ELR (cell line): ENCODE measurements at places on chromosomes 6 and 20.

DNA sequence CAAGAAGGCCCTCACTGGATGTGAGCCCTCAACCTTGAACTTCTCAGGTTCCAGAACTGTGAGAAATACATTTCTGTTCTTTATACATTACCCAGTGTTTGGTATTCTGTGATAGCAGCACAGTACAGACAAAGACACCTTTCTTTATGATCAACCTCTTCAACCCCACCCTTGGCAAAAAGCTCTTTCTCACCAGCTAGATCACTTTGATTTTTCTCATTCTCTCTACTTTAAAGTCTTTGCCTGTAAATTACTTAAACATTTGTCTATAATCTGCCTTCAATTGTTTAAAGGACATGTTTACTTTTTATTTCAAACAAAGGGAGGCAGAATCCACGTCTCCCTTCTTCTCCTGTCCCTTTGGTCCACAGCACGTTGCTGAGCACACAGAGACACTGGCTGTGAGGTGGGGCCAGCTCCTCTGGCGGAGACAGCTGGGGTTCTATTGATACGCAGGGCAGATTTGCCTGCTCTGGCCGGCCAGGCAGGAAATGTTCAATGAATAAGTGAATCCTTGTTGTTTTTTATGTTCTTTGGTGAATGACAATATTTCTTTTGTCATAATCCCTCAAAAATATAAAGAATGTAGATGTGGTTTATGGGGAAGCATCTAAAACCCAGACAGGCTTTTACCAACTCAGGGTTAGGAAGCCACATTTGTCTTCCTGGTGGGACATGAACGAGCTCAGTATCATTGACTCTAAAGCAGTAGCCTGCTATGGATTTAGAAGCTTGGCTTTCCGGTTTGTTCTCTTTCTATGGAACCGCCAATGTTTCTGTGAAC, 52.9 kb downstream of the NEDD9 start:
- no peak for DNase-seq

DNA sequence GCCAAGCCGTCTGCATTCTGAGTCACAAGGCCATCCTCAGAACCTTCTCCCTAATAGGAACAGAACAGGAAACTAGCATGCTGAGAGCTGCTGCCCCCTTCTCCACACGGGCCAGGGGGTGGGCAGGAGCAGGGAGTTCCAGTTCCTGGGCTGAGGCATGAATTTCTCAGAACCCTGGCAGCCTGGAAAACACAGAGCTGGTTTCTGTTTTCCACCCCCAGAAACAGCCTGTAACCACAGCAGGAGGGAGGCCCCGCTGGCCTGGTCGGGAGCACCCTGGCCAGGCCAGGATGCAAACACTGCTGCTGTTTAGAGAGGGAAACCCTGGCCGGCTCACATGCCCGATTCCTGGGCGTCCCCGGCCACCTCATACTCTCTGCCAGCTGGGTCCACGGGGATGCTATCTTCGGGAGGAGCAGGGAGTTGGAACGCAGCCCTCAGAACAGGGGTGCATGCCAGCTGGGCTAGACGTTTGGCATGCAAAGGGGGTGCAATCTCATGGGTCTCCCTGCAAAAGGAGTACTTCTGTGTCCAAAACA, 130.1 kb downstream of the NFATC2 start:
- DNase-seq: peak; percentile 41

DNA sequence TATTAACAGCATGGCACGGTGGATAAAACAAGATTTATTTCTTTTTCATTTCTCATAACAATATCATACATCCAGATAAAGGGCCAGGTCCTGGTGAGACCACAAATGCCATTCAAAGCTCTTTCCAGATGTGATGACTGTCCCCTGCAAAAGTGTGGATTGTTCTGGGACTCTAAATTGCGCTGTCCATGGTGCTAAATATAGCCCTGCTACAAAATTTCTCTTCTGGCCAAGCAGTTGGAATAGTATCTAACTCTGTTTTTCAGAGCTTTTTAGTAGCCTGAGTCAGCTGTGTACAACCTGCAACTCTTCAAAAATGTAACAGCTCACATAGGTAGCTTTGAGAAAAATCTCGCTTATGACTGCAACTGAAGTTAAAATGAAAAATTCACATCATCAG, 115.8 kb downstream of the MANEA start:
- no peak for DNase-seq

DNA sequence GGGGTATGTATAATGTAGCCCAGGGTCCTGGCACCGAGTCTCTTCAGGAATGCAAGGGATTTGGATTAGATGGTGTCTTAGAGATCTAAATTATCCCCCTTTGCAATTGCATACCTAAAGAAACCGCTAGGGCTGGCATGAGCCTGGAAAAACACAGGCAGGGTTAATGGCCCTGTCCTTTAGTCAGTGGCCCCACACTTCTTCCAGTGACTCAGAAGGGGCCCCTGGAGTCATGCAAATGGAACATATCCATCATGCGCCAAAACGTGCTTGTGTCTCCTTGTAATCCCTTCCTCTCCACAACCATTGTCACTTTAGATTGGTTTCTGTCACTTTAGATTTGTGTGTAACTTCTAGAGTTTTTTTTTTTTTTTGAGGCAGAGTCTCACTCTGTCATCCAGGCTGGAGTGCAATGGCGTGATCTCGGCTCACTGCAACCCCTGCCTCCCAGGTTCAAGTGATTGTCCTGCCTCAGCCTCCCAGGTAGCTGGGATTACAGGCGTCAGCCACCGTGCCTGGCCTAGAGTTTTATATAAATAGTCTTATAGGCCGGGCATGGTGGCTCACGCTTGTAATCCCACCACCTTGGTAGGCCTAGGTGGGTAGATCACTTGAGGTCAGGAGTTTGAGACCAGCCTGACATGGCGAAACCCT, 8.7 kb upstream of the MYBL2 start:
- peak; percentile 62 for DNase-seq

DNA sequence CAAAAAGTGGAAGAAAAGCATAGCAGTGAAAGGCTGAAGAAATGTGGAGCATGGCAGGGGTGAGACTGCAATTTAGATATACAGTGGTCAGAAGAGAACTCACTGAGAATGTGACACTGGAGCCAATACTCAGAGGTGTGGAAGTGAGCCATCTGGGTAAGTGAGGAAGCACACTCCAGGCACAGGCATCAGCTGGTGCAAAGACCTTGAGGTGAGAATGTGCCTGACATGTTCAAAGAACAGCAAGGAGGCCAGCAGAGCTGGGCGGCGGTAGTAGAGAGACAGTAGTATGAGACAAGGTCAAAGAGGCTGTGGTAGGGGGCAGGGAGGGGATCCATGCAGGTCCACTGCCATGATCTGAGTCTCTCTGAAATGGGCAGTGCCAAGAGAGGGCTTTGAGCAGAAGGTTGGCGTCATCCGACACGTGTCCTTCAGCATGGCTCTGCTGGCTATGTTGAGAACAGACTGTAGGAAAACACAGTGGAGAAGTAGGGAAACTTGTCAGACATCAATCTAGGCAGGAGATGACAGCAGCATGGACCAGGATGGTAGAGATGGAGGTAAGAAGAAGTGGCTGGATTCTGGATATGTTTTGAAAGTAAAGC, 84.4 kb downstream of the PLCG1 start:
- no peak for DNase-seq

- DNase-seq: peak; percentile 84
These were observed 94.0 kb upstream of the HIVEP1 start for GRCh38 chr6:11917951-11918738.

DNA sequence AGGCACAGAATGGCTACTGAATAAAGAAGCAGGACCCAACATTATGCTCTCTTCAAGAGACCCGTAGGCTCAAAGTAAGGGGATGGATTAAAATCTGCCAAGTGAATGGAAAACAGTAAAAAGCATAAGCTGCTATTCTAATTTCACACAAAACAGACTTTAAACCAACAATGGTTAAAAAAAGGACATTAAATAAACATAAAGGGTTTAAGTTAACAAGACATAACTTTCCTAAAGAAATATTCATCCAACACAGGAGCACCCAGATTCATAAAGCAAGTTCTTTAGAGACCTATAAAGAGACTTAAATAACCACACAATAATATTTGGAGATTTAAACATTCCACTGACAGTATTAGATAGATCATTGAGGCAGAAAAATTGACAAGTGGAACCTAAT, 624.5 kb downstream of the RFPL4B start:
- no peak for DNase-seq

- DNase-seq: no peak
These were observed 16.7 kb downstream of the MAVS start for GRCh38 chr20:3863317-3863716.

DNA sequence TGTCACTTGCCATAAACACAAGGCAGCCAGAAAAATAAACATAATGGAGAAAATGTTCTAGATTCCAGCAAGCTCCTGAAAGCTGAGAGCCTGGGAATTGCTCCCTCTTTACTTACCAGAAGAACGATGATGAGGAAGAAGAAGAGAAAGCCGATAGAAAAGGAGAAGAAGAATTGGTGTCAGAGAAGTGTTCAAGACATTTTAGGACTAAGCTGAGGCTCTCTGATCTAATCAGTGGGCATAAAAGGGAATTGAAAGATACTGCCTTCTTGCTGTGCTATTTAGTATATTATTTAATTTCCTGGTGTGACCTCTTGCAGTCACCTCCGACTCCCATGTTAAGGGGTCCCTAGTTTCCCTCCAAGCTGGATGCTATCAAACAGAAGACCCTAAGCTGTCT, 316.6 kb upstream of the JARID2 start:
- DNase-seq: no peak

GRCh38 chr6:151551223-151551857, 57.5 kb downstream of the CCDC170 start:
- DNase-seq: no peak

GRCh38 chr20:31652917-31653396, 15.2 kb downstream of the COX4I2 start:
- DNase-seq: peak; percentile 36

- no peak for DNase-seq
These were observed 244.4 kb downstream of the SLC24A3 start for GRCh38 chr20:19456595-19457395.

DNA sequence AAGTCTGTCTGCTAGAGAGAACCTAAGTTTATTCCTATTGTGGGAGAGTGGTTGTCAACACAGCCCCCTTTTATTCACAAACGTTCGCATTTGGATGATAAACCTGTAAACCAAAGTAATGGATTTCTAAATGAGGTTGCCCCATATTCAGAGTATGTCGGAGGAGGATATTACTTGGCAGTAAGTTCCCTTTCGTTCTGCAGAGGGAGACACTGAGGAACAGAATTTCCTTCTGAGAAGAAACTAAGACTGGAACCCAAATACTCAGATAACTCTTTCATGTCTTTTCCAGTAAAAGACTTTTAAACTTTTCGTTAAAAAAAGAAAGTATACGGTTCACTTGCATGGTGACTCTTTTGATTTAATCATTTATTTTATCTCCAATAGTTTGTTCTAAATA, 754.6 kb upstream of the MMS22L start:
- DNase-seq: no peak

GRCh38 chr6:4687989-4688947, 87.9 kb upstream of the CDYL start:
- peak; percentile 90 for DNase-seq

DNA sequence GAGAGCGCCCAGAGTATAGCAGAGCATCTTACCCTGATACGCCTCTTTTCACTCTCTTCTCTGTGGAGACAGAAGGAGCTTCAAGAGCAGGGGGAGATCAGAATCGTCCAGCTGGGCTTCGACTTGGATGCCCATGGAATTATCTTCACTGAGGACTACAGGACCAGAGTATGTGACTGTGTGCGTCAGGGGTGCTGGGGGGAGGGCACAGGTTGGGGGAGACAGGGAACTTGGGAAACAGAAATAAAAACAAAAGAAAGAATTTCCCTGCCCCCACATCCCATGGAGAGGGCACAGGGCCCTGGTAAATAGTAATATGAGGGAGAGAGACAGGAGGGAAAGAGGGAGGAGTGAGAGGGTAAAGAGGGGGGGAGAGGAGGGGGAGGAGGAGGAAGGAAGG, 3.0 kb upstream of the C4A start:
- no peak for DNase-seq

DNA sequence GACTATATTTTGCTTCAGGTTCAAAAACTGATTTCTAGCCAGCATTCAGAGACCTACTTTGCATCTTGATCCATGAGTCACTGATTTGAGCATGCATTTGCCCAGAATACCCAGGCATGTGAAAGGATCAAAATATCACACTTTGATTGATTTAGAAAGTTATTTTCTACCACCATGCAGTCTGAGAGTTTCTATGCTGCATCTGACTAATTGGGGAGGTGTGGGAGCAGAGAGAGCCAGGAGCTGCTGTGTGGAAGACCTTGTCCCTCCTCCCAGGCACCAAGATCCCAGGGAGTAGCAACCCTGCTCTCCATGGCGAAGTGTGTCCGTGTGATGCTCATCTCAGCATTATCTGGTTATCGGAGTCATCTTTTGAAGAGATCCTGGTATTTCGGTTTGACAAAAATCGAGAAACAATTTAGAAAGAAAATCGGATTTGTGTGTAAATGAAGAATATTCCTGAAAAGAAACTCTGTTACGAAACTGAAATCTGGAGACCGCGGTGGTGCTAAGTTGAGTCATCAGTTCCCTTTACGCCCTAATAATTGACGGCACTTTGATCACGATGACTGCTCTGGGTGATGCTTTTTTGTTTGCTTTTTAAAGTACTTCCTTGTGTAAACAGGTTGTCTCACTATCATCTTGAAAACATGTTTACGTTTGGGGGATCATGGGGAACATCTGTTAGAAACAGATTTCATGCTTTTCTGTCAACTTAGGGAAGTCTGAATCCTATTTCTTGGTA, 193.4 kb downstream of the BACH2 start:
- DNase-seq: peak; percentile 17

GRCh38 chr6:36067374-36068011, 39.9 kb downstream of the MAPK14 start:
- peak; percentile 19 for DNase-seq

DNA sequence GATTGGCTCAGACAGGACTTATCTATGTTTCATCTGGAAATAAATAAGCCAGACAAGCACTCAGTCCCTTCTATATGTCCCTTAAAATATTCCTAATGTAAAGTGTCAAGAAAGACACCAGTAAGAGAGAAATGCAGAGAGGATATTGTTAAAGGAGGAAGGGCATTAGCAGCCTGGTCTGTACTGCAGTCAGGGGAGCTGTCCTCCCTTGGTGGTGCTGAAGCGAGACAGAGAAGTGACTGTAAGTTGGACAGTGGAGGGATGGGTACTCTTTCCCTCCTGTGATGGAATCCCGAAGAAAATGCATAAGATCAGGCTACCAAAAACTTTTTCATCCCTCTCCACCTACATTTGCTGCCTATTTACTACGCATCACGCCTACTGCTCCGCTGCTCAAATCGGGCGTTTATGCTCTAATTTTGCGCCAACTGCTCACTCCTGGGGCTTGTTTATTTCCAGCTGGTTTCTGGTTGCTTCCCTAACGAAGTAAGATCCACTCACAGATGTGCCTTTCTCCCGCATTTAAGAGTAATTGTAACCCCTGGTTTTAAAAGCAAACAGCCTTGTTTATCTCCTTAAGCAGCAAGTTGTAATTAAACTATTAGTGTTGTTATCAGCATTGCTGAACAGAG, 35.2 kb downstream of the PHACTR1 start:
- peak; percentile 76 for DNase-seq
